ENCODE measurements at places on chromosomes 5 and 9.

DNA sequence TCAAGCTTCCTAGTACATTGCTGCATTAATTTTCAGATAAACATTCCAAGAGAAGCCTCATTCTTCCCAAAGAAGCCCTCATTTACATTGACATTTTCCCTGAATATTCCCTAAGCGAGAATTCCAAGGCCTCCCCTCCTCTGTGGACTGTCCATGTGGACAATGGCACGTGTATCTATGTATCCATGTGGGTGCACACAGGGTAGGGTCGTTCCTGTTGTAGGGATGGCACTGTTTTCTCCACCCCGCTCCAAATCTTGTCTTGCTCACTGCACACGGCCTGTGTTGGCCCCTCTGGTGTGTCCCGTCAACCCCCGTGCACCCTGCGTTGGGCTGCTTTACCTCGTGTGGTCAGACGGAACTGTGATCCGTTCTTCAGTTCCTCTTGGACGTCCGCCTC is 104.7 kb upstream of the IRX2 start:
- no peak for DNase-seq

DNA sequence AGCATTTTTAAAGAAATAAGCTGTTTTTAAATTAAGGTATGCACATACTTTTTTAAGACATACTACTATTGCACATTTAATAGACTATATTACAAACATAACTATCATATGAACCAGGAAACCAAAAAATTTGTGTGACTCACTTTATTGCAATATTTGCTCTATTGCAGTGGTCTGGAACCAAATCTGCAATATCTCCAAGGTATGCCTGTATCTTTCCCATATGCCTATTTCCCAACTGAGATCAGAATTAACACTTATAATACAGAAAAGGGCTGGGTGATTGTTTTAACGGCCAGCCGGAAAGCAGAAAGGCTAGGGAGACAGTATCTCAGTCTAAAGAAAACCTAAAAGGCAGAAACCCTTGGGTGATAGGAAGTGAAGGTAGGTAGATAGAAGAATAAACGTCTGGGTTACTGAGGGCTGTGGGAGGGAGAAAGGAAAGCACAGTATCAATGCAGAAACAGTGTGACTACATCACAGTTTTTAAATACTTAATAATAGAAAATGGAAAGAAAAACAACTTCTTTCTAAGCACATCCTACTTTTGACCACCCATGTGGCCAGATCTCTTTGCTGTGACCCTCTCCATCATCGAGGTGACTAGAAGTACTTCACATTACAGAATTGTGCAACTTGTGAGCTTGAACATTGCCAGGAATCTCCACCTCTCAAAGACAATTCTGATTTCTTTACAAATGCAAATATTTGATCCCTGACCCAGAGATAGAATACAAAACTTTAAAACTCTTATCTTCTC is 126.4 kb downstream of the LPAR1 start:
- DNase-seq = no peak

- DNase-seq = no peak
These were observed 157.3 kb downstream of the SPOCK1 start for GRCh38 chr5:137341831-137342230.

DNA sequence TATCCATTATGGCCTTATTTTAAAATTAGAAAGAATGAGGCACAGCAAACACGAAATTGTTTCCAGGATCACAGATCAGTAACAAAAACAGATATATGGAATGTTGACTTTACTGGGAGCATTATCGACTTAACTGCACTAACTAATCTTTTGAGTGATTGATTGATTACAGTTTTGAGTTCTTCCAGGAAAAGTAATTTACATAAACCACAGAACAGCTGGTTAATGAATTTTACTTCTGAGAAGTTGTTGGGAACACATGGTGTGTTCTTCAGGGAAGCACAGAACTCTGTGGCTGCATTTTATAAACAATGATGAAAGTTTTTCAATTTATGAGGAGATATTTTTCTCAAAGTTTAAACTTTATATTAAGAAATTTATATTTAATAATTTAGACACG is 802.4 kb upstream of the ACO1 start:
- DNase-seq = no peak

GRCh38 chr9:129312251-129313122 is 134.4 kb upstream of the IER5L start:
- DNase-seq = no peak

DNA sequence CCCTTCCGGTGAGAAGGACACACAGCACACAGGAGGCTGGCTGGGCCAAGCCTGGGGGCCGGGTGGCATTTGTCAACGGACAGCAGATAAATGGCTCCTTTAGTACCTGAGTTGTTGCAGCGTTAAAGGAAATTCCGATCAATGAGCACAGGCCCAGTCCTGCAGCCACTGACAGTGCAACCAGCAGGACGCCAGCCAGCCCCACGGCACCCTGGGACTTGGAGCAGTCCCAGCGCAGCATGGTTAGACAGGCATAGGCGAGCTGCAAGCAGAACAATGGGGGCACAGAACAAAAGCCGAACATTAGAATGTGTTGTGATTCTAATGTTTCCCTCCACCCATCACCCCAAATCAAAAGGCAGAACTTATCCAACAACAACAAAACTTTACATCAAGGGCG is 39.3 kb downstream of the PTCH1 start:
- no peak for DNase-seq

GRCh38 chr5:76401801-76402250 is 1.3 kb upstream of the IQGAP2 start:
- peak; percentile 68 for DNase-seq

DNA sequence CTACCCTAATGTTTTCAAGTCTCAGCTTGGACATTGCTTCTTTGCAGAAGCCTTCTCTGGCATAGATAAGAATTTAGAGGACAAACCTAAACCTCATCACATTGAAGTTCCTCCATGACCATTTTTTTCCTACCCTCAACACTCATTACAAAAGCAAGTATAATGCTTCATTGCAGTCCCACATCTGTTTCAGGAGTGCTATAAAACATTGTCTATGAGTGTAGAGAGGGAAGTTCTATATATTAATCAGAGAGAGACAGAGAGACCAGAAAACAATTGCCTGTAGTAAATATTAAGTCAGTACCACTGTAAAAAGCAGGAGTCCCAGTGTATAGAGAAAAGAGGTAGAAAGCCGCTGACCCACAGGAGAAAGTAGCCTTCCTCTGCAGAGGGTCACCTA is 149.7 kb downstream of the PRELID2 start:
- no peak for DNase-seq

DNA sequence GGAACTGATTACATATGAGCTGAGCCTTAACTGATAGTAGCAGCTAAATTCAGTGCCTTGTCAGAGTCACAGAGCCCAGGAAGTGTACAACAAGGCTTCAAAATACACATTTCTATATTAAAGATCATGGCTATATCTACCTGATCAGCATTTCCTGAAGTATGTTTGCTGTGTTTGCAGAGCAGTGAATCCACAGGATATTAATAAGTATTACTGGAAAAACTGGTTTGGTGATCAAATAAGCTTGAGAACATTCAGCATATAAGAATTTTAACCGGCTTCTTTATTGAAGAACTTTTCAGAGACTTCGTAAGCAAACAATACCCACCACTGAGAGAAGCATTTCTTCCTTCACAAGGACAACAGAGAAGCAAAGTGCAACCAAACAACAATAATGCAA is 227.0 kb downstream of the ELAVL2 start:
- no peak for DNase-seq

DNA sequence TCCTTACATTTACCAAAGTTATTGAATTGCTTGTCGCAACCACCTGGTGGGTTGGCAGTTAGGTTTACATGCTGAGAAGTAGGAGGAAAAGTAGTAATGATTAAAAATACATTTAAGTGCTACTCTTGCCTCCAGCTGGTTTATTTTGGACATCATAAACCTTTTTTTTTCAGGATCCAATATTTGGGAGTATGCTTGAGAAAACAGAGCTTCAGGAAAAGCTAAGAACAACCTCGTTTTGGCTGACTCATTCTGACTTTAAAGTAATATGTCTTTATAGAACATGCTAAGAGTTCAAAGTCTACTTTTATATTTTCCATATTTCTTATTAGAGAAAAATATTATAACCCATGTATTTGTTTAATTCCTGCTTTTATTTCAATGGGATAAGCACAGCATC is 41.7 kb upstream of the BNC2 start:
- no peak for DNase-seq

DNA sequence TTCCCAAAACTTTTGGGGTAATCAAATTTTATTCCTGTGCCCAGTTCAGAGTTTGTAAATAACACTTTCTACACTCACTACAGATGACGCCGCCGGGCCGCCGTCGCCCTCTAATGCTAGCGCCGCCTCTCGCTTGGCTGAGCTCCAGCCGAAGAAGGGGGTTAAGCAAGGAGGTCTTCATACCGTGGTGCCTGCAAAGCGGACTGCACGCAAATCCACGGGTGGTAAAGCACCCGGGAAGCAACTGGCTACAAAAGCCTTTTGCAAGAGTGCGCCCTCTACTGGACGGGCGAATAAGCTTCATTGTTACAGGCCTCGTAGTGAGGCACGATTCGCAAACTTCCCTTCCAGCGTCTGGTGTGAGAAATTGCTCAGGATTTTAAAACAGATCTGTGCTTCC is 280.4 kb downstream of the MEF2C start:
- peak; percentile 18 for DNase-seq

DNA sequence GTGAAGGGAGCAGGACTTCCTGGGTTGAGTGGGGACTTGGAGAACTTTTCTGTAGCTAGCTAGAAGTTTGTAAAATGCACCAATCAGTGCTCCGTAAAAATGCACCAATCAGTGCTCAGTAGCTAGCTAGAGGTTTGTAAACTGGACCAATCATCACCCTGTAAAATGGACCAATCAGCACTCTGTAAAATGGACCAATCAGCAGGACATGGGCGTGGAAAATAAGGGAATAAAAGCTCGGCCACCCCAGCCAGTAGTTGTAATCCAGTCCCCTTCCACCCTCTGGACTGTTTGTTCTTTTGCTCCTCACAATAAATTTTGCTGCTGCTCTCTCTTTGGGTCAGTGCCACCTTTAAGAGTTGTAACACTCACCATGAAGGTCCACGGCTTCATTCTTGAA is 29.5 kb downstream of the SPATA31C2 start:
- no peak for DNase-seq

DNA sequence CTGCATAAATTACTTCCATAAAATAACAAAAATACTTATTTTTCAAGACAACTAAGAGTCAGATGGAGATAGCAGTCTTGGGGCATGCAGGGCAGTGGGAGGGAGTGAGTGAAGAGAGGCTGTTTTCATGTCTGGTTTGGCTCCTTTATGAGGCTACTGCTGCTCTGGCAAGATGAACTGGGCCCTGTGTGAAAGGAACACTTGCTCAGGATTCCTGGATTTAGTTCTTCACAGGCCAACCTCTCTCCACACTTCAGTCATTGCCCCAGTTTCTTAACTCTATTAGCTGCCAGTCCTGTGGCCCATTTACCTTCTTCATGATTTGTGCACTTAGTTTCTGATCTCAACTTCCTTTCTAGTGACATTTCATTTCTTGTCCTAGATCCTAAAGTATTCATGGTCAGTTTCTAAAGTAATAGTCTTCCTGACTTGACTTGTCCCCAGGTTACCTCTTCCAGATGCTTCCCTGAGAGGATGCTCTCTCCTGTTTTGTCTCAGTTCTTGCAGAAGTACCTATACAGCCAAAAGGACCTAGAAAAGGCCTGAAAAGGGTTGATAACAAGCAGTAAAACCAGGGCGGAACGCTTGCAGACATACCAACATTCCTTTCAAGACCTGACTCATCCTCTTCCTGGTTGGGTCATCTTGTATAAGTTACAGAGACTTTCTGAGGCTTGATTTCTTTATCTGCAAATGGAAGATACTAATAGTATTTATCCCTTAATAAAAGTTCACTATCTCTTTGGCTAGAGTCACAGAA is 77.0 kb upstream of the ZFAND5 start:
- DNase-seq = no peak

GRCh38 chr5:52657247-52657645 is 130.5 kb upstream of the ITGA1 start:
- DNase-seq = peak; percentile 3

- no peak for DNase-seq
These were observed 271.4 kb downstream of the TLE1 start for GRCh38 chr9:81417941-81418340.

- DNase-seq = no peak
These were observed 318.6 kb upstream of the RGMB start for GRCh38 chr5:98454904-98455303.

- no peak for DNase-seq
These were observed 2.6 kb upstream of the IQGAP2 start for GRCh38 chr5:76400466-76400865.

- DNase-seq = no peak
These were observed 10.6 kb downstream of the IFNA1 start for GRCh38 chr9:21450733-21451394.

- no peak for DNase-seq
These were observed 24.4 kb downstream of the SLC6A7 start for GRCh38 chr5:150214289-150214688.

DNA sequence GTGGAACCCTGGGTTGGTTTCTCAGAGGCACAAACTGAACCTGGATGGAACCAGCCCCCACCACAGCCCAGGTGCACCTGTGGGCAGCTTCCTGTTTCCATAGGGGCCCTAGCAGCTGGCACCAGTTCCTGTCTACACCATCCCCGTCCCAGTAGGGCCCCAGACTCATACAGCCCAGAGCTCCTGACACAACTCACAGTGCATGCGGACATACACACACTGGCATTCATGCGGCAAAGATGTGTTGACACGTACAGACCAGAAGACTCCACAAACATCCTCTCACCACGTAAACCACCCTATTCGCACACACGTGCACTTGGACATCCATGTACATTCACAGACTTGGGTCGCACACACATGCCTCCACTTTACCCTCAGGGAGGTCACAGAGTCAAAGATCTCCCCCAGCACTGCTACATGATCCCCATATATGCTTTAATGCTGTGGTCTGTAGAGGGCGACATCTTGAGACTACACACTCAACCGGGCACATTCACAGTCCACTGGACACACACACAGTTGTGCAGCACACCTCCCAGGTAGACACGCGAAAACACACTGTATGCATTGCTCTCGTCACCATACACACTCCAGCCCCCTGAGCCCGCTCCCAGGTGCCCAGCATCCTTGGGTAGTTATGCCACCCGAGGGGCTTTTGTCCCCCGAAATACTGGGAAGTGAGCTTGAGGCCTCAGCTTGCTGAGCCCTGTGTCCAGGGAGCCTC is 22.4 kb downstream of the CXXC5 start:
- peak; percentile 78 for DNase-seq

DNA sequence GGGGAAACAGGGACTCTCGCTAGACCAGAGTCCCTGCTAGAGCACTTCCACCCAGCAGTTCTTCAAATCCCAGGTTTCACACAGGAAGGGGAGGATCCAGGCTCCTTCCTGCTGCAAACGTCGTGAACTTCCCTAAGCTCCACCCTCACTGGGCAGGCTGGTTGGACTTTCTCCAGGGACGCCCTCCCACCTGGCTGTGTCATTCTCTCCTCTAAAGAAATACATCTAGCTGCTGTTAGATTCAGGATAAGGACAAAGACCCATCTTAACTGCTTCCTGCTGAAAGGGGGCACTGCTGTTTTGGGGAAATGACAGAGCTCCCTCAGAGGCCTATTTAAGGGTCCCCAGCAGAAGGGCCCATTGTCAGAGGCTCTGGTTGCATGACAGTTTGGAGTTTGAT is 230.7 kb downstream of the SEMA6A start:
- DNase-seq = no peak
